NCI-H1092 treated with DMSO at 0.1 percent for 48 hours (cell line): ENCODE measurements at places on chromosomes 4 and X.
A peak's percentile ranks its signal among the peaks of the same experiment; 100 is the strongest.

DNA sequence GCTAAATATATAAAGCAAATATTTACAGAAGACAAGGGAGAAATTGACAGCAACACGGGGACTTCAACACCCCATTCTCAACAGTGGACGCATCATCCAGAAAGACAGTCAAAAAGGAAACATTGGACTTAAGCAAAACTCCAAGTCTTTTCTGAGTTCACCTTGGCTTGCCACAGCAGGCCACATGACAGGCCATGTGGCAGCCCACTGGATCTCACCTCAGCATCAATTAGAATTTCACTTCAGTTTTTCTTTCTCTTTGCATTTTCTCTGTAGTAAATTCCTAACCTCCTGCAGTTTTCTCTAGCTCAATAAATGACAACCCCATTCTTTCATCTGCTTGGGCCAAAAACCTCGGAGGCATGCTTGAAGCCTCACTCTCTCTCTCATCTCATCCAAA is 12.4 kb downstream of the SMIM9 start:
- no peak for DNase-seq

DNA sequence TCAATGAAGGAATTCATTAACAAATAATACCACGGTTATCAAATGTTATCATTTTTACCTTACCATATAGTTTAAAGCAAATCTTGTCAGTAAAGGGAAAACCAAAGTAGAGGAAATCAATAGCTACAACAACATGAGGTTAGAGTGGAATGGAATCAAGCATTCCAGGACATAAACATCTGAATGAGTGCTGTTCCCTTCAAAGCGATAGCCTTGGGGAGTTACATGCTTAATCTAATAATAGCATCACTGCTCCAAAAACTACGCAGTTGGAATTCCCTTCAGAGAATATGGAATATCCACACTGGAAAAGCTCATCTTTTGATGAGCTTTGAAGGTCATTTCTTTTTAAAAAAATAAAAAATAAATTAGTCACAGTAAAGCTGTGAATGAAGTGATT is 31.2 kb downstream of the PDE5A start:
- no peak for DNase-seq

DNA sequence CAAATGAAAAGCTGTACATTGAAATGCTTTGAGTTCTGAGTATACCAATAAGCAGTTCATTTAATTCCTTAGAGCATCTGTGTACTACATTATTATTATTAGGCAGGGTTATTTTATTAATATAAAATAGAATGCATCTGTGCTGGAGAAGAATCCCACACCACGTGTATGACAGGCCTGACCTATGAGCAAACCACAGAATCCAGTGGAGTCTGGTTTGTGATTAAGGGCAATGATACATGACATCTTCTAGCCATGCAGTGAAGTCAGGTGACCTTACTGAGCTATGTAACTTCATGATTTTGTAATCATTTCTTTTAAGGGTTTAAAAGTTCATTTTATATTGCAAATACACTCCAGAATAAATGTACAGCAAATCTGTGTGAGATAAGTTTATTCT is 1165.0 kb upstream of the TENM3 start:
- DNase-seq, result no peak

DNA sequence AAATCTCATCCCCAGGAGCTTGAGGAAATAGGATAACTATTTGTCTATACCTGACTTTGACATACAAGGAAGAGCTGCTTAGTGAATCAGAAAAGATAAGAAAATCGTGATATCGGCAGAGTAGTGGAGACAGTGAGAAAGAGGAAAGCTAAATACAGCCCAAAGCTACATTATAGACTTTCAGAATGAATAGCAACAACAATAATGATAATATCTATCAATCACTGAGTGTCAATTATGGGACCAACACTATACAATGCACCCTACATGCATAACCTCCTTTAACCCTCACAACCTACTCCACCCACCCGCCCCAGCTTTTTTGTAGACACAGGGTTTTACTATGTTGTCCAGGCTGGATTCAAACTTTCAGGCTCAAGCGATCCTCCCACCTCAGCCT is 205.1 kb downstream of the PPP3CA start:
- no peak for DNase-seq

DNA sequence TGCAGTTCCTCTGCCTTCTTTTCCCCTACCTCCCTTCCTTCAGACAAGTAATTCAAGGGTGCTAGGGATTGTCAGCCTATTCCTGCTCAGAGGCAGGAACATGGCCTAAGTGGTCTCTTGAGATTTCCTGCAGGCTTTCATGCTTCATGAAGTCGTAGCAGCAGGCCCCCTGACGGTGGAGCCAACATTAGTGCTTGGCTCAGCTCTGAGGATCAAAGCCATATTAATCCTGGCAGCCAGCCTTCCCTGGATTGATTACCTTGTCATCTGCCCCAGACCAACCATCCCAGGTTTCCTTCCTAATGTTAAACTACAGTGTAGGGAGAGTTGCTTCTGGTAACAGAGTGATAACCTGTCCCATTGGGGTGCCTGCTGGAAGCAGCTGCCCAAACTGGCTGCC is 84.1 kb downstream of the SLC16A2 start:
- DNase-seq, result peak; percentile 56

DNA sequence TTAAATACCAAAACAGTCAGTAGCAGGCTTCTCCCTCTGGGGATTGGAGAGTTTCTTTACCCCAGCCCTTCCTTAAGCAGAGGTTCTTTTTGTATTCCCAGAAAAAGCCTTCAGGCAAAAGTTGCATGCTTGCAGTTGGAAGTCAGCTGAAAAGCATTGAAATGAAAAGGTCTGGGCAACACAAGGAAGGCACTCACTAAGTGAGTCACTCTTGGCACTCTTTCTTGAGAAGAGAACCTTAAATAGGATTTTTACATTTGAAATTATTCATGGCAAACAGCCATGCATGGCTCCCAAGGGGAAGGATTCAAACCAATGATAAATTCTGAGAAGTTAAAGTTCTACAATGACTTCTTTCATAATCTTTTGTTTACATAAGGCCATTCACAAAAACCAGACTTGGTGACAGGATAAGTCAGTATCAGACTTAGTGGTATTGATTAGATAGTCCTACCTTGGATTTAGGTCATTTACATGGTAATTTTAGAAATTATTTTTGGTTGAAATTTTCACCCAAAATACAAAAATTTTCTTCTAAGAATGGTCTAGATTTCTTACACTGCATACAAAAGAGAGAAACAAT is 2068.9 kb downstream of the PCDH7 start:
- no peak for DNase-seq

DNA sequence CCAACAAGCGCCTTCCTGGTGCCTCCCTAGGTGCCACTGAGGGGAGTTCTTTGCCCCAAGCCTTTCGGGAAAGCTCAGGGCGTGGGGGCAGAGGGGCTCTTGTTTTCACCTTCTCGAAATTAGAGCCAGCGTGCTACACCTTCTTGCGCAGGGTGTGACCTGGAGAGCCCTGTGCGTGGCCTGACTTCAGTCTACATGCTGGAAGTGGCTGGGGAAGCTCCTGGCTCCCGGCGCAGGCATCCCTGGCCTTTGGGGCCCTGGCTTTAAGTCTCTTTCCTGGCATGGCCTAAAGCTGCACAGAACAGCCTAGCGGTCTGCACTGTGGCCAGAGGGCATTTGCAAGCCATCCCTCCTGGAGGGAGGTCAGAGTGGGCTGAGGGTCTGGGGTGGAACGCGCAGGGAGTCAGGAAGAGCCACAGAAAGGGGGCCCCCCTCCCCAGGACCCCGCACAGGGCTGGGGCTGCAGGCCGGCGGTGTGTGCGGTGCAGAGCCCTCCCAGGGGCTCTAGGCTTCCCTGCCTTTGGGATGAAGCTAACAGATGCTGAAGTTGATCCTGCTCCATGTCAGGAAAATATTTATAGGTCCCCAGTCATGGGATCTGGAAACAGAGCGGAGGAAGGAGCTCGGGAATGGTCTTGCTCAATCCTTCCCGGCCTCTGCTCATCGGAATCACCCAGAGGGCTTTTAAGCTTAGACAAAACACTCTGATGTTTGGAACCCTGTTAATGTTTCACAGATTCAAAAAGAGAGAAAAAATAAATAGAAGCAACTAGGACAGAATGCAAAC is 781 bp upstream of the SPON2 start:
- no peak for DNase-seq

DNA sequence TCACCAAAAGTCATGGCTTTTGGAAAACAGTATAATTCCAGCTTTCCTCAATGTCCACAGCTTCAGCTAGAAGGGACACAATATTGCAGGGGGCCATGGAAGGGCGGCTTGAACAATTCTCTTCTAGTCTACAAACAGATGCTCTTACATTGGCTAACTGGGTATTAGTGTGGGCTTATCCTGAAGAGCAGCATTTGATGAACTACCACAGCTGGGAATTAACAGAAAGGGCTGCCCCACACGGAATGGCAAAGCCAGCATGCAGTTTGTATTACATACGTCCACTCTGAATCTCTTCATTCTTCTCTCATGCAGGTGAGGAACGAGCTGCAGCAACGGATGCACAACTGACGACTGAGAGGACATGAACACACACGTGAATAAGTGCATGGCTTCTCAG is 13.0 kb upstream of the PDCL2 start:
- no peak for DNase-seq

DNA sequence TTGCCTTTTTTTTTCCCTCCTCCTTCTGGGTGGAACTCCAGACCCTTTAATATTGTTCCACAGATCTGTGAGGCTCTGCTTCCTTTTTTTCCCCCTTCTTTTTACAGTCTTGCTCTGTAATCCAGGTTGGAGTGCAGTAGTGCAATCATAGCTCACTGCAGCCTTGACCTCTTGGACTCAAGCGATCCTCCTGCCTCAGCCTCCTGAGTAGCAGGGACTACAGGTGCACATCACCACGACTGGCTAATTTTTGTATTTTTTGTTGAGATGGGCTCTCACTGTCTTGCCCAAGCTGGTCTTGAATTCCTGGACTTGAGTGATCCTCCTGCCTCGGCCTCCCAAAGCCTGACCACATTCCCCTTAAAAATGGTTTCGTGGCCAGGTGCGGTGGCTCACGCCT is 26.8 kb downstream of the NSD2 start:
- DNase-seq, result no peak

GRCh38 chr4:4726051-4726450 is 133.4 kb upstream of the MSX1 start:
- no peak for DNase-seq

DNA sequence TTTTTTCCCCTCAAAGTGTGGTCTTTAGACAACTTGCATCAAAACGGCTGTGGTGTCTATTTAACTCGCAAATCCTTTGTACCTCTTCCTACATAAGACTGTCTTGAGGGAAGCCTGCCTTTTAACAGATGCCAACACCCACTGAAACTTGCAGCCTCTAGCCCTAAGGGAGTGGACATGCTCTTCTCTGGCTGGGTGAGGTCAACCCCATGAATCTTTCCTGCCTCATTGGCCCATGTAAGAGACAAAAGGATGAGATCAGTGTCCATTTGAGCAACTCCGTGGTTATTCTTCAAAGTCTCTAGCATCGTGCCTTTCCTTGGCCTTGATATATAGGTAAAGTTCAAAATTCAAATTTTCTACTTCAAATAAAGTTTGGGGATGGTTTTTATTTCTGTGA is 134.7 kb downstream of the SHROOM3 start:
- DNase-seq, result no peak

DNA sequence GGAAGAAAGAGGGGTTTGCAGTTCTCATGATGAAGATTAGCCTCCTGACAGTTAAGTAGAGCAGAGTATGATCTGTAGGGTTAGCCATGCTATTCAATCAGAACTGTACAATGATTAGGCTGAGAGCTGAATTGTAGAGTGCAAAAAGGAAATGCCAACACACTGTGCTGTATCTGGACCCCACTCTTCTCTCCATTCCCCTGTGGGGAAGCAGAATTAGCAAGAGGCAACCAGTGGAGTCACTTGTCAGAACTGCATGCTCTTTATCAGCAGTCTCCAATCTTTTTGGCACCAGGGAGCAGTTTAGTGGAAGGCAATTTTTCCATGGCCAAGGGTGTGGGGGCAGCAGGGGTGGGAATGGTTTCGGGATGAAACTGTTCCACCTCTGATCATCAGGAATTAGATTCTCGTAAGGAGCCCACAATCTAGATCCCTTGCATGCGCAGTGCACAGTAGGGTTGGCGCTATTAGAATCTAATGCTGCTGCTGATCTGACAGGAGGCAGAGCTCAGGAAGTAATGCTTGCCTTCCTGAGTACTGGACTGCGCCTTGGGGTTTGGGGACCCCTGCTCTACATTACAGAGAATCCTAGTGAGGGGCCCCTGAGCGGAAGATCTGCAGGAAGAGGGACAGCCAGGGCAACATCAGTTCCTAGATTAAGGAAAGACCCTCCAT is 19.4 kb downstream of the TBC1D9 start:
- DNase-seq, result no peak

DNA sequence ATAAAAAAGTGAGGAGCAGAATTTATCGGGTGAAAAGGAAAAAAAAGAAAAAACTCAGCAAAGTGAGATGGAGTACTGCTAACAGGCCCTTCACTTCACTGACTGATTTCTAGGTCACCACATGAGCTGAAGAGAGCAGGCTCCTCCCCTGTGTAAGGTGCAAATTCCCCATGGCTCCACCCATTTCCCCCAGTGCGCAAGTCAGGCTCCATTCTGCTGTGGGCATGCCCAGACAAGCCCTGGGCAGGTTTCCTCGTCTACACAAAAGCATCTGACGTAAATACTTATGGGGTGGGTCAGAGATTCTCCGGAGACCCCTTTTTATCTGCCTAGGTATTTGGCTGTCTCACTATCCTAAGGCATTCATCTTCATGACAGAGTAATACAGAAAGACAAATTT is 157.9 kb downstream of the MAGEB5 start:
- DNase-seq, result no peak

DNA sequence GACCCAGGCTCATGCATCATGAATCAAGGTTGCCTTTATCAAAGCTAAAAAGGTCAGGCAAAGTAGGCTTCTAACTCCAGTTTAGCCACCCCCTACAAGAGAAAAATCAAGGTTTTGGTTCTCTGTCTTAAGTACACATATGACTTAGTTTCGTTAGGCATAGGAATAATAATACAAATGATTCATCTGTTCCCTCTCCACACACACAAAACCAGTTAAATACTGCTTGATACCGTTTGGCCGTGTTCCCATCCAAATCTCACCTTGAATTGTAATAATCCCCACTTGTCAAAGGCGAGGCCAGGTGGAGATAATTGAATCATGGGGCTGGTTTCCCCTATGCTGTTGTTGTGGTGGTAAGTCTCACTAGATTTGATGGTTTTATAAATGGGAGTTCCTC is 226.2 kb downstream of the HS6ST2 start:
- DNase-seq, result no peak

GRCh38 chrX:108453841-108454240 is 14.2 kb downstream of the COL4A5 start:
- DNase-seq, result no peak

- no peak for DNase-seq
Measured at GRCh38 chr4:7526929-7527535, 92.3 kb upstream of the PSAPL1 start.

- DNase-seq, result no peak
Measured at GRCh38 chr4:73396993-73397972, 6.8 kb upstream of the ALB start.
